ENCODE measurements at places on chromosomes 16 and 17. TPM values are rescaled to one million over a fixed set of nuclear protein-coding genes. Genes with fewer than 3 reads are reported as not detected.

The LGALS9B gene
- not detected for total RNA-seq

The CRYBA1 gene
- not detected for total RNA-seq

The ADGRG1 gene
- total RNA-seq: 231 TPM

The PDXDC1 gene
- 69.9 TPM for total RNA-seq

The ACBD4 gene
- 8.3 TPM for total RNA-seq

The CD79B gene
- not detected for total RNA-seq

The ARMC5 gene
- 12.5 TPM for total RNA-seq

The CDC27 gene
- 67.8 TPM for total RNA-seq

The P3H4 gene
- 39.0 TPM for total RNA-seq

The PIK3R6 gene
- not detected for total RNA-seq

The NTN3 gene
- total RNA-seq: not detected

The PRAC1 gene
- not detected for total RNA-seq

The CD300H gene
- total RNA-seq: 0.45 TPM

The ABCC12 gene
- 0.06 TPM for total RNA-seq

The SRCIN1 gene
- total RNA-seq: 3.1 TPM

The PERCC1 gene
- total RNA-seq: not detected

The NATD1 gene
- 3.7 TPM for total RNA-seq

The CRYM gene
- 1.3 TPM for total RNA-seq

The TBX4 gene
- 0.09 TPM for total RNA-seq

The BCO1 gene
- 1.5 TPM for total RNA-seq

The GAS2L2 gene
- 0.09 TPM for total RNA-seq

The ODAD4 gene
- 1.1 TPM for total RNA-seq

The GNG13 gene
- total RNA-seq: not detected

The NPIPB13 gene
- total RNA-seq: 2.9 TPM

The PRRT2 gene
- 0.26 TPM for total RNA-seq

The KRT9 gene
- total RNA-seq: not detected

All from A549 treated with CpdA at 1 μM for 4 hours (cell line).